ENCODE measurements at places on chromosomes 16 and 17.

DNA sequence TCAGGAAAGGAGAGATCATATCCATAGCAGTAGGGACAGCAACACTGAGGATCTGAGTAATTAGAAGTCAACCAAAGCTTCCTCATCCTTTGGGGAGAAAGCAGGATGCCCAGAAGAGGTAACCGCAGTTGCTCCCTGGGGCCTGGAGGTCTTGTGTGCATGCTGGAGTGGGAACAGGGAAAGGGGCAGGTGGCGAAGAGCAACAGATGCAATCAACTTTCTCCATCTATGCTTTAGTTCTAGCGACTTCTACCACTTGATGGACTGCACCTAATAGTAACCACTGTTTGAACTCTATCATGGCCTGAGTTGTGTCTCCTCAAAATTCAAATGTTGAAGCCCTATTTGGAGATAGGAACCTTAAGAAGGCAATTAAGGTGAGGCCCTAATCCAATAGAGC, 503.8 kb downstream of the NPIPA7 start:
- DNase-seq, result no peak

GRCh38 chr16:78584213-78584860, 484.9 kb downstream of the WWOX start:
- no peak for DNase-seq

GRCh38 chr16:88856122-88856827, 472 bp downstream of the GALNS start:
- no peak for DNase-seq

GRCh38 chr17:76925441-76925891, 57.3 kb downstream of the MGAT5B start:
- no peak for DNase-seq

- DNase-seq, result no peak
Observed at GRCh38 chr17:61393904-61394629, 5.6 kb upstream of the TBX2 start.

DNA sequence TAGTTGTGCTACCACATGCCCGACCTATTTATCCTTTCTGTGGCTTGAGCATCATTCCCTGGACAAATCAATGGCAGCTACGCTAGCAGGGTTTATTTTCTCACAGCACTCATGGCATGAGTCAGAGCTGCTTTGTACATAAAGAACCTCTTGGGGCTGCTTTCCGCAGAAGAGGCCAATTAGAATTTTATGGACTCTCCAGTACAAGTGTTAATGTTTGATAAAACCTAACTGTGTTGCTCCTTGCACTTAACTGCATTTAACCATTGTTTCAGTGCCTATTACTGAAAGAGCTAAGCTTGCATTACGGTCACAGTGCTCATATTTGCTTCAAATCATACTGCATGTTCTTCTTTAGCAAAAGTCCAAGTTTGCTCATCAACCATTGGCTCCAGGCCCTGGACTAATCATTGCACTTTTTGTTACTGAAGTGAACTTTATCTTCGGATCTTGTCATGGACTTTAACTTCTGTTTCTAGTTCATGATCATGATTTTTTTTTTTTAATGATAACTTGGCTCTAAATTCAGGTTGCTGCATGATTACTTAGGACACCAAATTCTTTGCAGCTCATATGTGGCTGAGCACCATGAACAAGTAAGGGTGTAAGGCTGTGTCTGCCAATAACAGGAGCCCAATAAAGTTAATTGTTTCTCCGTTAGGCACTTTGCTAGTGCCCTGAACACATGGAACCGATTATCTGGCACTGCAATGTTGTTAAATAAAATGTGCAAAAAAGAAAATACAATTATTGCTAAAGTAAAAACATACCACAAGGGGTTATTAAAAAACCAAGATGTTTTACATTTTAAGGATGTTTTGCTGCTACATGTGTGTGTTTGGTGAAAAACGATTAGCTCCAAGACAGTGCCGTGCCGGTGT, 492.2 kb downstream of the KCNJ2 start:
- DNase-seq, result no peak

GRCh38 chr16:13106464-13106863, 205.1 kb downstream of the SHISA9 start:
- DNase-seq, result no peak

DNA sequence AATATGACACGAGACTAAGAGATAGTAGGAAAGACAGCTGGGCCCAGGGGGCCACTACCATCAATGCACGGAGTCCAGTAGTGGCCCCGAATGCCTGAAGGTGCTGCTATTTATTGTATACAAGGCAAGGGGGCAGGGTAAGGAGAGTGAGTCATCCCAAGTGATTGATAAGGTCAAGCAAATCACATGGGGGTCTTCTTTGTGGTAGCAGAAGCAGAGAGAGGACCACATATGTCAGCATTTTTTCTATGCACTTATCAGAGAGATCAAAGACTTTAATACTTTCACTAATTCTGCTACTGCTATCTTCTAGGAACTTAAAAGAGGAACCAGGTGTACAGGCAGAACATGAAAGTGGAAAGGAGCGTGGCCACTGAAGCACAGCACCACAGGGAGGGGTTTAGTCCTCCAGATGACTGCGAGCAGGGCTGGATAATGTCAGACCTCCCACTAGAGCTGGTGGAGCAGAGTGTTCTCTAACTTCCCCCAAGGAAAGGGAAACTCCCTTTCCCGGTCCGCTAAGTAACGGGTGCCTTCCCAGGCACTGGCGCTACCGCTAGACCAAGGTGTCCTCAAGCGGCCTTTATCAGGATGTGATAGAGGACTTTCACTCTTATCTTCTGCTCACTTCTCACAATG, 26.4 kb upstream of the ARL4D start:
- no peak for DNase-seq

DNA sequence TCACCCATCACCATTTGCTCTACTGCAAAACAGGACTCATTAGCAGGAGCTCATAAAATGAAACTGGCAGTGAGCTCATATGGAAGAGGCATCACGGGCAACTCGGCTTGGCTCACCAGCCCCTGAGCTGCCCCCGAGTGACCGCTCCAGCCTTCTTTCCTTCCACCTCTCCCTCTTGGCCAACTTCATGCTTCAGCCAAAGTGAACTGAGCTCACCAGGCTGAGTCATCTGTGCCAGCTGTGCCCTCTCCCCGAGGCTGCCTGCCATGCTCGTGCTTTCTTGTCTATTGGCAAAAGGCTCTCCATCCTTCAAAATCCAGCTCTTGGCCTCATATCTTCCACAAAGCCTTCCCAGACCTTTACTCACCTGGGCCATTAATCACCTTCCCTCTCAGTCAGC, 391.4 kb downstream of the WWOX start:
- no peak for DNase-seq

DNA sequence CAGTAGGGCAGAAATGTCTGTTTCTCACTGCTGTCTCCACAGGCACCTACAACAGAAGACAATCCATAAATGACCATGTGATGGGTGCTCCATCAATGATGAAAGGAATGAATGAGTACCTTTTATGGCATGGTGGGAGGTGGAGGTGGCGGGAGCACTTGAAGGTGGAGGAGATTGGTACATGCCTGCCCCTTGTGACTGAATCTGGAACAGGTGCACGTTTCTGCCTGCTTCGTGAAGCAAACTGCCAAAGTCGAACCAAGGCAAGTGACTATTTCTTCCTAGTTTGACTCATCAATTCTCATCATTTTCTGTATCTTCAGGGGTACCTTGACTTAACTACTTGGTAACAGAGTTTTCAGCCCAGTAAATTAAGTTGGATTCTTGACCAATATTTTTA, 25.4 kb downstream of the CDRT15 start:
- DNase-seq, result no peak

GRCh38 chr17:76410328-76410965, 26.0 kb downstream of the SPHK1 start:
- no peak for DNase-seq

- no peak for DNase-seq
Observed at GRCh38 chr17:18254888-18255649, 3.5 kb downstream of the FLII start.

GRCh38 chr17:50480854-50481490, 2.3 kb downstream of the RSAD1 start:
- DNase-seq, result no peak

GRCh38 chr16:67447508-67448076, 16.7 kb downstream of the HSD11B2 start:
- DNase-seq, result peak; percentile 48

- DNase-seq, result no peak
Observed at GRCh38 chr17:34384271-34384670, 21.2 kb upstream of the CCL1 start.

DNA sequence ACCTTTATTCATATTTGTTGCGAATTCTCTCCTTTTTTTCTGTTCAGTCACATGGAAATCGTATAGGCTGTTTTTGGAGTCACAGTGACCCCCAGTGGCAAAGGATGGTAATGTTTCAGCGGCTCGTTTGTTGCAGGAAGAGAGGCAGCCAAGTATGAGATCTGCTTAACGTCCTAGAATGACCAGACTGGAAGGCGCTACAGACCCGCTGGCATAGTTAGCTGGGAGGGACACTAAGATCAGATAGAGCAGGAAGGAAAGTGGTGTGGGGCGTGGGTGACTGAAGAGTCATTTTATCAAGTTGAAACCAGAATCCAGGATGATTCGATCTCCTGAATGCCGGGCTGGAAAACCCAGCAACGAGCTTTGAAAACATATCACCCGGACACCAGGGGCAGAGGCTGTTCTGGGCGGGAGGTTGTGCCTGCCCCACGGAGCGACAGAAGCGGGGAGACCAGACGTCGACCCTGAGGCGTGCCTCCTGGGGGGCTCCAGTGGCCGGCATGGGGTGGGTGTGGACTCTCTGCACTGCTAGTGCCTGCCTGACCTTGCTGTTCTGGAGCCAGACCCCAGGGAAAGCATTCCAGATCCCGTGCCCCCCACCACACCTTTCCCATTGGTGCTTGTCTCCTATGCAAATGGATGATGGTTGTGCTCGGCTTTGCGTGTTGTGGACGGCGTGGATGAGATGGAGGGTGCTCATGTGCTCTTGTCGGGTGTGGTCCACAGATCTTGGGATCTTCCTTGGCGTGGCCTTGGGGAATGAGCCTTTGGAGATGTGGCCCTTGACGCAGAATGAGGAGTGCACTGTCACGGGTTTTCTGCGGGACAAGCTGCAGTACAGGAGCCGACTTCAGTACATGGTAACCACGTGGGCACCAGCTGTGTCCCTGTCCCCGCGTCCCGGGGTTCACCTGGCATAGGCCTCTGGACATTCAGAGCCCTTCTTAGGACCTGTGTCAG, 7.7 kb downstream of the IL34 start:
- DNase-seq, result peak; percentile 79

DNA sequence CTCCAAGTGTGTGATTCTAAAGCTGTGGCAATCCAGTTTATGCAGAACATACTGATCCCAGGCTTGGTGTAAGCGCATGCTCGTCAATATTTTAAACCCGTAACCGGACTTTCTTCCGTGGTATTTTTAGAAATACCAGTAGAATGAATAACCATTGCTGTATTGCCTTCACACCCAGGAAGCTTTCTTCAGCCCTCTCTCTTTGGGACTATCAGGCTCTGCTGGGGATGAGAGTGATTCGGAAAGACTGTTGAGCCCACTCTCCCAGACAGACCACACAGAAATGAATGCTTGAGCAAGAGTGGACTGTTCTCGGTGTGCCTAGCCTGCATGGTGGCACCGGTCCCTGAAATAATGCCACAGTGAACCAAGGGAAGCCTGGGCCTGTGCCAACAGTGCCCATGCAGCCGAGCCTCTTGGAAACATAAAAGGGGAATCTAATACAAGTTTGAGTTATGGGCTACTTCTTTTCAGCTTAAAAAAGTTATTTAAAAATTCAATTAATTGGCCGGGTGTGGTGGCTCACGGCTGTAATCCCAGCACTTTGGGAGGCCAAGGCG, 89.9 kb upstream of the ELAC2 start:
- DNase-seq, result no peak

- no peak for DNase-seq
Observed at GRCh38 chr17:79435962-79436361, 174.9 kb downstream of the RBFOX3 start.

GRCh38 chr16:49700251-49701064, 155.5 kb downstream of the ZNF423 start:
- DNase-seq, result no peak

- no peak for DNase-seq
Observed at GRCh38 chr16:2497116-2497630, 16.6 kb upstream of the ATP6V0C start.

DNA sequence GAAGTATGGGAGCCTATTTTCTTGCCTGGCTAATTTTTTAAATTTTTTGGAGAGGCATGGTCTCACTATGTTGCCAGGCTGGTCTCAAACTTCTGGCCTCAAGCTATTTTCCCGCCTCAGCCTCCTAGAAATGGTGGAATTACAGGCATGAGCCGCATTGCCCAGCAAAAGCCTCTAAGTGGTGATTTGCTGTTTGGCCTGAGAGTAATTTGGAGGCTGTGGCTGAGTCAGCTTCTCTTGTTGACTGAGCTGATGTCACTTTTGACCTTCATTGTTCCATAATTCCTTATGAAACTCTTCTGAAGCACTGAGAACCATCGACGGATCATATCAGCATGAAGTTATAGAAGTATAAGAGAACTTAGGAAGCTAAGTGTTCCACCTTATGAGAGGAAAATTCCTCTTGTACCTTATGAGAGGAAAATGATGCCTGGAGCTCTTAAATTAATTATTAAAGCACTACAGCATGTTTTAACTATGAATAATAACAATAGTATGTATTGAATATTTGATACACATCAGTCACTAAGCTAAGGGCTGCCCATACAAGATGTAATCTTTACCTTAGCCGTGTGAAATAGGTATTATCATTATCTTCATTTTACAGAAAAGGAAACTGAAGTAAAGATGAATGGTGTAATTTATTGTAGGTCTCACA, 220.8 kb upstream of the MON1B start:
- DNase-seq, result no peak

- DNase-seq, result no peak
Observed at GRCh38 chr17:45389354-45389753, 43.3 kb downstream of the ARHGAP27 start.

DNA sequence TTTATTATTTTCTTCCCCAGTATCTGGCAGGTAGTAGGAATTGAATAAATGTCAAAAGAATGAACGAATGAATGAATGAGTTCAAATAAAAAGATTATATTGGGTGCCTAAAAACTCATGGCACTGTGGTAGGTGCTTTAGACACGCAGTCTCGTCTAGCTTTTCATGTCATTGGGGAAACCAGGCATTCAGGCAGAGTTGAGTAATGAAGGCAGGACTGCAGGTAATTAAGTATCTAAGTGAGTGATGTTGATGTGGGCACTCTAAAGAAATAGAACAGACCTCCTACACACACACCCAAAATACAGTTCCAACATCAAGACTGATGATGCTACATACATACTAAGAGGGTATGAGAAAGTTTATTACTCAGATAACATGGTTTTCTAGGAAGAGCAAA, 96.6 kb downstream of the ZNF18 start:
- no peak for DNase-seq

DNA sequence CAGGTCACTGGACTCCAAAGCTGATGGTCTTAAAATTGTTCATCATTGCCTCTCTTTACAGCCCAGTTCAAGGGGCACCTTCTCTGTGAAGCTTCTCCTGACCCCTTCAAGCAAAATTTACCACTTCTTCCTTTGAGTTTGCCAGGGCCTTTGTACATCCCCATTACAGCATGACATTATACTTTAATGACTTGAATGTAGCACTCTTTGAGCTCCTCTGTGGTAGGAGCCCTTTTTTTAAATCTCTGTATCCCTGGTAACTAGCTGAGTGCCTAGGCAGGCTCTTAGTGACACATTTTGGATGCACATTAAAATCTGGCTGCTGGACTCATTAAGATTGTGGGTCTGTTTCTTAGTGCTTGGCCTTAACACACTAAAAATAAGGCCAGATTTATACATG, 412.1 kb downstream of the CA10 start:
- DNase-seq, result no peak
